Purkinje cell (primary cell): ENCODE measurements at places on chromosomes 3 and 15. TPM values are rescaled to one million over a fixed set of nuclear protein-coding genes. Genes with fewer than 3 reads are reported as not detected.

ITPKA gene
- 44.5 and 59.6 TPM in 2 replicates for polyA plus RNA-seq

GRM2 gene
- 0.50 TPM in 1 of 2 replicates, not detected in the other for polyA plus RNA-seq

ANO10 gene
- 32.7 and 34.9 TPM in 2 replicates for polyA plus RNA-seq

SERPINI2 gene
- 0.44 and 5.8 TPM in 2 replicates for polyA plus RNA-seq

SLC22A14 gene
- polyA plus RNA-seq, result 0.78 TPM in 1 of 2 replicates, not detected in the other
